Occipital lobe (tissue), 3 donors: ENCODE measurements at places on chromosomes 7 and 10. TPM values are rescaled to one million over a fixed set of nuclear protein-coding genes. Genes with fewer than 3 reads are reported as not detected.

DNA sequence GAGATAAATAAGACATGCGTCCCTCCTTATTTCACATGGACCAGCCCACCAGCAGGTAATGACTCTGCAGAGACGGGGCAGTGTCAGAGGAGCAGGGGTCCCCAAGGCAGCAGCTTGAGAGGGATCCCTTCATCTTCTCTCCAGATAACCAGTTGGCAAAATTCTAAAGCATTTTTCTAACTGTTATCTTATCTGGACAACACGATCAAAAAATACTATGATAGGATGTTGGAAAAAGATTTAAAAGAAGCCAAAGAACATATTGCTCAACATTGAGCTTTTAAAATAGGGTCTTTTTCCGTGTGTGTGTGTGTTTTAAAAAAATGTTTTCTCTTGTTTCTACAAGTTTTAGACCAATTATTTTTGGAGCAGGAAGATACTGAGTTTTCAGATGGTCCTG is 641.2 kb downstream of the SDK1 start:
- no peak for DNase-seq

DNA sequence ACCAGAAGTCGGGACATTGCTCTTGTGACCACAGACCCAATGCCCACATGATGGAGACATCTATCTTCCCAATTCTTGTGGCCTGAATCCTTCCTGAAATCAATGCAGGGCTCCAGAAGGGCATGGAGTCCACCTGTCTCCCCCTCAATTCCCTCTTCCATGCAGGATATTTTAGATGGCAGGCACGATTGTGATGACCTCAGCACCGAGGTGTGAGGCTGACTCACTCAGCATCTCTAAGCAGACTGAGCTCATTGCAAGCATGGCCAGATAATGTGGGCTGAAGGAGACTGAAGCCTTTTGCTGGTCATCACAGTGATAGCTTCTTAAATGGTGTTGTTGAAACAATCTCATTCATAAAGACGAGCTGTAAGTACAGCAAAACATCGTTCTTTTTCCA is 374.9 kb upstream of the PODXL start:
- no peak for DNase-seq

- no peak for DNase-seq
Observed at GRCh38 chr10:99042051-99042771, 193.4 kb downstream of the HPSE2 start.

DNA sequence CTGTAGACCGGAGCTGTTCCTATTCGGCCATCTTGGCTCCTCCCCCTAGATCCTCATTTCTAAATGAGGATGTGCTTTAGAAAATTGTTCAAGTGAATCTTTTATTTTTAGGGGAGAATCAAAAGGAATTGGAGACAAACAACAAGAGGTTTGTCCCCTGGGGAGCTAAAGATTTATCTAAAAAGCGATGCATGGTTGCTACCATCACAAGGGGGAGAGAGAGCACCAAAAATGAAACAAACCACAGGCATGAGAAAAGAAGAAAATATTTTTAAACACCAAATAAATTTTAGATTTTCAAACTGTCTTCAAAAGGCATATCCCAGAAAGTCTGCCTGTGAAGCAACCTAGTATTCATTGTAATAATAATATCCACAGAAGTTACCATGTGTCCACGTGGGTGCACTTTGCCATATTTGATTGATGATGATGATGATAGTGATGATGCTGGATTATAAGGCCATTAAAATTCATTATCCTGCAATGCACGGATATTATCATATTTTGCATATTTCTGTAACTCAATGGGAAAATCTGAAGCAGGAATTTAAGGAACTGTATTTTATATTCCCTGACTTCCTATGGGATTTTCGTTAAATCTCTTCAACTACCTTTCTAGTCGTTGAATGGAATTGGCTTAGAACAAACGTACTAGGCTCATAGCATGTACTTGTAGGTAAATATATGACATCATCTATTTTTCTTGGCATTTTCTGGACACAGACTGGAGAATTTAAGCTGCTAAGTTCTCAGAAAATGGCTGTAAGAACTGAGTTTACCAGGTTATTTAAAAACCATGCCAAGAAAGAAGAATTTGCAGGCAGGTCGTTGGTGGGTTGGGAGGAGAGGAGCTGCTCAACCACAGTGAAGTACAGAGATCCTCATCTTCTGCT is 171.6 kb downstream of the WDR37 start:
- no peak for DNase-seq

DNA sequence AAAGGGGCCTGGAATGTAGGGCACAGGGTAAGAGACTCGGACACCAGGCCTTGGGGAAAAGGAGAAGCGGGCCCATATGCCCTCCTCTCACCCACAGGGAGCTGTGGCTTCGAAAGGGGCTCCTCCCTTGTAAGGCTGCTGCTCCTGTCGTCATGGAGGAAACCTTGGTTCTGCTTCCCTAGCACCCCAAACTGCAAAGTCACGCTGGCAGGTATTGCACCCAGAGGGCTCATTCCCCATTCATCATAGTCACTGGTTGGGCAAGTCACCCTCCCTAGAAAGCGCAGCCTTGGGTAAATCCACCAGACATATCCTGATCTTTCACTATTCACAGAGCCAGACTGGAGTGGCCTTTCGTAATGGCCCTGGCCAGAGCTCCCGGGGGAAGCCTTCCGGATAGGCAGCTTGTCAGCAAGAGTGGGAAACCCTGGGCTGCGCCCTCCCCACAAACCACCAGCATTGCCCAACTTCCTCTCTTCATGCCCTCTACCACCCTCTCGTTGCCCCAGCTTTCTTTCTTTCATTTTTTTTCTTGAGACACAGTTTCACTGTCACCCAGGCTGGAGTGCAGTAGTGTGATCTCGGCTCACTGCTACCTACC is 121.0 kb downstream of the HIP1 start:
- peak; percentile 32 for DNase-seq

DNA sequence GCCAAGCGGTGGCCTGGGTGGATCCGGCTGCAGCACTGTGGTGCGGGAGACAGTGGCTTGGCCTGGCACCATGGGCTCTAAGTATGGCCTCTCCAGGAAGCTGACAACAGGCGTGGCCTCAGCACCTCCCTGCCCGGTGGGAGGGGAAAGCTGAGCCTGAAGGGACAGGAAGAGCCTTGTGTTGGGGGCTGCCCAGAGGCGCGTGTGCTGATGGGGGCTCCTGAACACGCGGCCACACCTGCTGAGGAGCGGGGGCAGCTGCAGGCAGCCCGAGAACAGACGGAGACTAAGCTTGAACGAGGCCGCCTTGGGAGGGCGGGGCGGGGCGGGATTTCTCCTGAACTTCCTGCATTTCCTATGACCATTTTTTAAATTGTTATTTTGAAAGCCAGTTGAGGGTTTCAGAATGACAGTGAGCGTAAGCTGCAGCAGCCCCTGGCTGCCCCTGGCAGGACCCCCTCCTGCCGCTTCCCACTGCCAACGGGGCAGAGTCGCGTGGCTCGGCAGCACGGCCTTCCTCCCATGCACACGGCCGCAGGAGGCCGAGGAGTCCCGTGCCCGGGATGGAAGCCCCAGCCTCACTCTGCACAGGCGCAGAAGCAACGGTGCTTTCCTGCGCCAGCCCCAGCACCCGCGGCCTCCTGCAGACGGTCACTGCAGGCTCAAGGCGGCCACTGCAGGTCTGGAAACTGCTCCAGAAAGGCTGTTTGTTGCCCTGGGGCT is 43.2 kb downstream of the DPYSL4 start:
- DNase-seq, result no peak

GRCh38 chr7:152661479-152661878 is 14.5 kb downstream of the XRCC2 start:
- DNase-seq, result no peak

DNA sequence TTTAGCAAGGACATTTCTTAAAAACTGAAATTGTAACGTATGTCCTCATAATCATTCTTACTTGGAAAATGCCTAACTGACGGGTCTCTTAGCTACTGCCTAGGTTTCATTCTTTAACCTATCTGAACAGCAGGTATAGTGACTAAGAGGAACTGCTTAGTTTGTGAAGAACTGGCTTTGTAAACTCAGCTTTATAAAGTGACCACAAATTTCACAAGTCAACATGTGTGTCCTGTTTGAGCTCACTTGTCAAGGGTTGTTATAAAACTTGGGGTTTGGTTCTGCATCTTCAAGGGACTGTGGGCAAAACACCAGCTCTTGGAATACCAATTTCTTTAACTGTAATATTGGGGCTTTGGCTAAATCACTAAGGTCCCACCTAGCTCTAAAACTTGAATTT is 32.2 kb downstream of the MRPS33 start:
- DNase-seq, result no peak

- DNase-seq, result no peak
Observed at GRCh38 chr10:74063256-74063655, 65.3 kb downstream of the VCL start.

- no peak for DNase-seq
Observed at GRCh38 chr10:49593564-49593875, 16.6 kb upstream of the SLC18A3 start.

DNA sequence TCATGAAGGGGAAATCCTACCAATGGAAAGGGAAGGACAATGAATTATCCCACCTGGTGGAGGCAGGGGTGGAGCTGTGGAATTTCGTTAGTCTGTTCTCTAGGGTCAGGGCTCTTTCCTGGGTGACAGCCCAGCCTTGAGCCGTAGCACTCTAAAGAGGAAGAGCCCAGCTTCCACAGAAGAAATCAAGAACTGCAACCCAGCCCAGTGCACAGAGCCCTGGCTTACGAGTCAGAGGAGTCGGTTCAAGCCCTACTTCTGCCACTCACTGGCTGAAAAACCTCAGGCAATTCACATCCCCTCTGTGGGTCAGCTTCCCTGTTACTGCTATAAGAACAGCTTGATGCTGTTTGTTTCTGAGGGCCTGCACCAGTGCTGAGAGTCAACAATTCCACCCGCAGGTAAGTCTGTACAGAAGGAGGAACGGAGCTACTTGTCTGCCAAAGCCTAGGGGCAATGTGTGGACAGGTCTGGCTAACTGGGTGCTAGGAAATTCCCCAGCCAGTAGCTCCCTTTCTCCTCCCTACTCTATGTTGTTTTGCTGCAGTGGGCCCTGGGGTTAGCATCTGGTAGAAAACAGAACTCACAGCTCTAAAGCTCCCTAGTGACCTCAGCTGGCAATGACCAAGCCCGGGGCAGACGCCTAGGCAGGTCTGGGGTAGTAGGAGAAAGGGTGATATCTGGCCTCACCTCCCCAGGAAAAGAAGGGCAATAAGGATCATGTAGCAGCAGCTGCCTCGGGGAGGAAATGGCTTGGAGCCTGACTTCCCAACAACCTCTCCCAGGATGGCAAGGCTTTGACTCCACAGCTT is 3.3 kb downstream of the AVPI1 start:
- DNase-seq, result no peak

DNA sequence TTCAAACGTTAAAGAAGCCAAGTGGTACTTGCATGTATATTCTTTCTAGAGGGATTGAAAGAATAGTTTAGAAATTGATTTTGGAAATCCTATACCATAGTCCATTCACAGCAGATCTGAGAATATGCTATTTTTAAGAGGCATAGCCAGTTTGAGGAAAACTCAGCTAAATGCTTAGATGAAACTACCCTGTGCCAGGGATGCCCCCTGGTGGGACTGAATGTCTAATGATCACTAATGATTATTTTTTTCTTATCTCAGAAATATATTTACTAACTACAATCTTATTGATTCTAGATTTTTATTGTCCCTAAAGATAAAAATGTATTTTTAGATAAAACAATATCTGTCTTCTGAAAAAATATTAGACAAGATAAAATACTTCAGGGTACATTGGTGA is 844.9 kb upstream of the PHF14 start:
- DNase-seq, result no peak

- DNase-seq, result no peak
Observed at GRCh38 chr10:131777921-131778320, 122.9 kb upstream of the PPP2R2D start.

GRCh38 chr10:8116926-8117493 is 62.5 kb downstream of the GATA3 start:
- DNase-seq, result no peak

DNA sequence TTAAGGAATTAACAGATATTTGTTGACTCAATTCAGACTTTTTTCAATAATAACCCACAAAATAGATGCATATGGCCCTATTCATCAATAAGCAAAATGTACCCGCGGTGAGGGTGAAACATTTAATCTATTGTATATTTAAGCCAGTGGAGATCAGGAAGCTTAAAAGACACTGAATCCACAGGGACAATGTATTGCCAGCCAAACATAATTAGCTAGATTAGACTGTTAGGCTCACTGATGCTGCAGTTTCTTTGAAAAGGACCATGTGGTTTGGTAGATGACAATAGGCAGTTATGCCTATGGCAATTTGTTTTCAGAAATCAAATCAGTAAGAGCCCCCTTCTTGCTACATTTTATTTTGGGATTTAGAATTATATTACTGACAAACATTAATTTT is 87.3 kb upstream of the PLXDC2 start:
- DNase-seq, result no peak

DNA sequence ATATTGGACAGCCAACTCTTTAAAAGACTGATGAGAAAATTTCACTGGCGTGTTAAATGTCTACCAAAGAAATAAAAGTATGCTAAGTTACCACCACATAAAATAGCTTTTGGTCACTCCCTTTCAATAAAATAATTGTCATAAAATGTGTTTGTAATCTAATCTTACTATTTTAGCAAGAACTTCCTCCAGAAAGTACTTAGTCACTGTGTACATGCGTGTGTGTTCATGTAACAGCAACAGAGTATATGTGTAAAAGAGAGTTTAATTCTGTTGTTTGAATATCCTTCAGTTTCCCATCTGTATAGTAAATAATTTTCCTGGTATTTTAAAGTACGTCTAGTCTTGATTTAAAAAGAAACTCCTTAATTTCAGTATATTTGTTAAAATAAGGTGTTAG is 35.0 kb upstream of the WASL start:
- no peak for DNase-seq

GRCh38 chr7:22109761-22110160 is 164.1 kb upstream of the CDCA7L start:
- DNase-seq, result no peak

DNA sequence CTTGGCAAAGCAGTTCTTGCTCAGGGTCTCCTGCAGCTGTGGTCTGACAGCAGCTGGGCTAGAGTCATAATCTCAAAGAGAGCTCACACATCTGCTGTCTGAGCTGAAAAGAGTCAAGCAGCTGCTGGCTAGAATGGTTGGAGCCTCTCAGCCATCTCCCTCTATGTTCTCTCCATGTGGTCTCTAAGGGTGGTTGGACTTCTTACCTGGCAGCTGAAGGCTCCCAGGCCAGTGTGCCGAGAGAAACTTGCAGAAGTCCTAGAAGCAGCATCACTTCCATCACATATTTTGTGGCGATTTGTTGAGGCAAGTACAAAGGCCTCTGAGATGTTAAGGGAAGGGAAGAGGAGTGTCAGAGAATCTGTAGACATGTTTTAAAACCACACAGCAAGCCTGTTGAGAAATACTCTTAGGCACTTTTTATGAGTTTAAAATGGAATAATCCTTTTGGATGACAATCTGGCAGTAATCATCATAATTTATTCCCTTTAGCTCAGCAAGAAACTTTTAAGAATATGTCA is 93.2 kb downstream of the REEP3 start:
- no peak for DNase-seq

- no peak for DNase-seq
Observed at GRCh38 chr7:44967571-44968446, 11.0 kb downstream of the MYO1G start.

The WNT16 gene
- 1.2 TPM for total RNA-seq

The GTPBP10 gene
- 27.5 TPM for total RNA-seq

The TMEM140 gene
- total RNA-seq, result 0.62 TPM

The LLCFC1 gene
- not detected for total RNA-seq

The CLCN1 gene
- total RNA-seq, result under 0.01 TPM

The HOXA9 gene
- total RNA-seq, result not detected

The ANKRD61 gene
- 0.31 TPM for total RNA-seq

The MYH16 gene
- total RNA-seq, result not detected

The LSM8 gene
- total RNA-seq, result 116 TPM
